ENCODE measurements at places on chromosomes 5 and 9. TPM values are rescaled to one million over a fixed set of nuclear protein-coding genes. Genes with fewer than 3 reads are reported as not detected.

- H3K27ac ChIP-seq = no peak overlapping the region
- no peak for DNase-seq
- H3K4me1 ChIP-seq = no peaks in the 10 kb centered on the region
- H3K27me3 ChIP-seq = no peaks in the 10 kb centered on the region
- no peak overlapping the region for H3K4me3 ChIP-seq
Measured at GRCh38 chr5:7010591-7010990, 297.4 kb downstream of the TENT4A start.

GRCh38 chr5:19369561-19369960 lies 618.4 kb downstream of the CDH18 start:
- no peaks in the 10 kb centered on the region for H3K36me3 ChIP-seq
- no peak overlapping the region for H3K4me3 ChIP-seq
- no peak overlapping the region for H3K27ac ChIP-seq
- DNase-seq = no peak
- no peaks in the 10 kb centered on the region for H3K4me1 ChIP-seq
- no peaks in the 10 kb centered on the region for H3K27me3 ChIP-seq

- no peaks in the 10 kb centered on the region for H3K27me3 ChIP-seq
- H3K27ac ChIP-seq = no peak overlapping the region
- no peaks in the 10 kb centered on the region for H3K4me1 ChIP-seq
- H3K4me3 ChIP-seq = no peak overlapping the region
- H3K36me3 ChIP-seq = no peaks in the 10 kb centered on the region
- DNase-seq = no peak
Measured at GRCh38 chr5:126816649-126817048, 39.7 kb downstream of the LMNB1 start.

Gene RAD1
- total RNA-seq = 30.9 TPM

- H3K27ac ChIP-seq = no peak overlapping the region
- no peaks in the 10 kb centered on the region for H3K27me3 ChIP-seq
- no peaks in the 10 kb centered on the region for H3K4me1 ChIP-seq
- no peak overlapping the region for H3K4me3 ChIP-seq
- no peak for DNase-seq
- no peaks in the 10 kb centered on the region for H3K36me3 ChIP-seq
Measured at GRCh38 chr9:71752352-71752751, 16.0 kb downstream of the CEMIP2 start.

Gene SLC1A1
- 14.1 TPM for total RNA-seq

DNA sequence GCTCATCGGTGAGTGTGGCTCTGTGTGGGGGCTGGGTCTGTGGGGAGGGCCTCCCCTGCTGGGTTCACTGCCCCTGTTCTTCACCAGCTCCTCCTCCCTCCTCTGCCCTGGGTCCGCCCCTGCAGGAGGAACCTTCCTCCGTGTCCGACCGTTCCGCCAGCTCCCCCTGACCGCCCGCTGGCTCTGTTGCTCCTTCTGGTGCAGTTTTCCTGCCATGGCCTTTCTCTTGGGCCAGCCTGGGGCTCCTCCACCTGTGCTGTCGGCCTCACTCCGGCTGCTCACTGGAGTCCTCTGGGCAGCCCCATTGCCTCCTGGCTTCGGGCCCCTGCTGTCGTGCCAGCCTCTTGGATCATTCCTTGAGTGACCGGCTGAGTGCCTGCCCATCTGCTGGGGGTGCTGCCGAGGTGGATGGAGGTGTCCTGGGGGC lies 12.3 kb downstream of the RNU6ATAC start:
- H3K27me3 ChIP-seq = no peaks in the 10 kb centered on the region
- no peaks in the 10 kb centered on the region for H3K4me1 ChIP-seq
- no peaks in the 10 kb centered on the region for H3K36me3 ChIP-seq
- no peak overlapping the region for H3K27ac ChIP-seq
- DNase-seq = no peak

- DNase-seq = no peak
- H3K4me3 ChIP-seq = no peak overlapping the region
- no peaks in the 10 kb centered on the region for H3K4me1 ChIP-seq
Measured at GRCh38 chr5:65858316-65858715, 68.1 kb upstream of the ERBIN start.

DNA sequence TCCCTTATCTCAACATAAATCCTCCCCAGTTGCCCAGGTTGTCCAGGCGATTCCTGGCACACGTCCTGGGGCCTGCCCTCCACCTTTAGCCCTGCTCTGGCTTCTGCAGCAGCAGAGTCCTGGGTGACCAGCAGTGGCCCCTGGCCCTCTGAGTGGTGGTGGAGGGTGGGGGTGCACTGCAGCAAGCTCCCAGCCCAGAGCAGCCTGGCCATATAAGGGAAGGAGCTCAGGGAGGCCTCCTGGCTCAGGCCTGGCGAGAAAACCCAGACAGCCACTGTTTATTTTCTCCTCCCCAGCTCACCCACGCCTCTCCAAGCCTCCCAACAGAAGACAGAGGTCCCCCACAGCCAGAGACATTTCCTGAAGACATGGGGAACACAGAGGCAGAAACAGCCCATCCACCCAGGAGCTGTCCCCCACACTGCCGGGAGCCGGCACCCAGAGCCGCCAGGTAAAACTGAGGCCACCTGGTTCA lies 44.7 kb upstream of the IL17B start:
- no peak overlapping the region for H3K4me3 ChIP-seq
- peak; percentile 60 for DNase-seq
- H3K4me1 ChIP-seq = peaks cover 18% of the 10 kb centered on the region
- no peaks in the 10 kb centered on the region for H3K36me3 ChIP-seq
- H3K27me3 ChIP-seq = no peaks in the 10 kb centered on the region
- H3K27ac ChIP-seq = peak overlapping the region; percentile 99

DNA sequence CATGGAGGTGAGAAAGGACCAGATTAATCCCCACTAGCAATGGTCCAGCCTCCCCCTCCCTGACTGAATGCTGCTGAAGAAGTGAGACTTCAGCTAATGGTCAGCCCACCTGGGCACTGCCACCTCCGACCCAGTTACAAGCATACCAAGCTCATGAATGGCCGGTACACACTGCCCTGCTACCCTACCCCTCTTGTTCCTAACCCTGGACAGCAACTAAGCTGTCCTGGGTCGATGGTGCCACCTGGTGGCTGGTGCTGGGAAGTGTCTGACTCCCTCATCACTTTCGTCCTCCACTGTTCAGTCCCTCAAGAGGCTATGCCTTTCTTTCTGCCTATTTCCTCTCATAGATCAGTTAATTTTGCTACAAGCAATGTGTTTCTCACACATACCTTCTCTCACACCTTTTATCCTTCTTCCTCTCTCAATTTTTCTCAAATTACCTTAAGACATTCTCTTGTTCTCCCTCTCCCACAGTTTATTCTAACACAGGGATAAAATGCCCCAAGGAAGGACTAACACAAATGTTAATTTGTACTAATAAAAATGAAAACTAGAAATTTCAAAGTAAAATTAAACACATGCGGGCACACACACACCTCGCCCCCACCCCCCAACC lies 42.4 kb downstream of the PAX5 start:
- no peaks in the 10 kb centered on the region for H3K4me1 ChIP-seq
- no peak overlapping the region for H3K4me3 ChIP-seq

Gene PCDHB7
- 8.0 TPM for total RNA-seq

- H3K4me1 ChIP-seq = no peaks in the 10 kb centered on the region
- H3K4me3 ChIP-seq = no peak overlapping the region
- H3K27ac ChIP-seq = no peak overlapping the region
- no peak for DNase-seq
- no peaks in the 10 kb centered on the region for H3K27me3 ChIP-seq
Measured at GRCh38 chr5:77498952-77499351, 6.8 kb upstream of the WDR41 start.

- H3K36me3 ChIP-seq = no peaks in the 10 kb centered on the region
- no peak overlapping the region for H3K27ac ChIP-seq
- no peaks in the 10 kb centered on the region for H3K4me1 ChIP-seq
- no peaks in the 10 kb centered on the region for H3K27me3 ChIP-seq
Measured at GRCh38 chr5:103587185-103587748, 24.7 kb upstream of the NUDT12 start.

- no peaks in the 10 kb centered on the region for H3K27me3 ChIP-seq
- H3K36me3 ChIP-seq = no peaks in the 10 kb centered on the region
- no peak overlapping the region for H3K4me3 ChIP-seq
Measured at GRCh38 chr9:110710420-110710819, 41.8 kb downstream of the MUSK start.

GRCh38 chr9:121013911-121014310 lies 36.2 kb downstream of the C5 start:
- H3K4me3 ChIP-seq = no peak overlapping the region
- no peaks in the 10 kb centered on the region for H3K36me3 ChIP-seq
- DNase-seq = no peak
- no peaks in the 10 kb centered on the region for H3K27me3 ChIP-seq
- H3K27ac ChIP-seq = no peak overlapping the region
- H3K4me1 ChIP-seq = no peaks in the 10 kb centered on the region

DNA sequence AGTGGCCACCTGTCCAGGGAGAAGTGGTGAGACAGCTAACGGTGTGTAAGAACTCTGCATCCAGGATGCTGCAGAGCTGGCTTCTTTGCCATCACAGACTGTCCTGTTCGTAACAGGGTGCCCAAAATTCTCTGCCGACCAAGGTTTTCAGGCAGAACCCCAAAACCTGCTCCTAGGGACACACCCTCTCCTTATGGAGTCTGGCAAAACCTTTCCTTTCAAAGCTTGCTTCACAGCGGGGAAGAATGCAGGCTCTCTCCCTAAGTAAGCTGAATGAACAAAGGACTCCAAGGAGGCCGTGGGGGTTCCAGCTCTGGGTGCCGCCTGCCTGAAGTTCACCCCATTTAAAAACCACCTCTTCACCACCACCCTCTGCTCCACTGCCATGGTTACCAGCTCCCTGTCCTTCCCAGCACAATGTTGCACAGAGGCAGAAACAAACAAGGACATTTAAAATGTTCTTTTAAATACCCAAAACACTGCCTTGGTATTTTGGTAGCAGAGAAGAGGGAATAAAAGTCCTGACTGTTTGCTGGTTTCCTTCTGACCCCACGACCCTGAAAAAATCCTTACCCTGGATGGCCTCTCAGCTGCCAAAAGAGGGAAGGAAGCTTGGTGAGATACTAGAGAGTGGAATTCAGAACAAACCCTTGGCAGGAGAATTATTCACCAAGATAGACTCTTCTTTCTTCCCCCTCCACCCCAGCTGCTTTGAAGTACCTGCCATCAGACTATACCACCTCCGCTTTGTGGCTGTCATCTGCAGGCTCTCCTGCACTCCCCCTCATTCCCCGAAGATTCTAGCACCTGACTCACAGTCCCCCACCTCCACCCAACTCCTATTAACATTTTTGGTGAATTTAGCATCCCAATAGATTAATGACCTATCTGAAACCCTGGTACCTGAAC lies 7.1 kb upstream of the KLF9 start:
- peaks cover 3% of the 10 kb centered on the region for H3K4me1 ChIP-seq
- H3K27me3 ChIP-seq = no peaks in the 10 kb centered on the region
- peak overlapping the region; percentile 100 for H3K27ac ChIP-seq
- H3K4me3 ChIP-seq = peak overlapping the region; percentile 43
- peak; percentile 48 for DNase-seq

- no peak for DNase-seq
- no peaks in the 10 kb centered on the region for H3K27me3 ChIP-seq
- H3K4me3 ChIP-seq = no peak overlapping the region
- H3K4me1 ChIP-seq = no peaks in the 10 kb centered on the region
Measured at GRCh38 chr5:25418319-25418859, 773.6 kb upstream of the CDH10 start.

- H3K36me3 ChIP-seq = no peaks in the 10 kb centered on the region
- no peak for DNase-seq
- no peaks in the 10 kb centered on the region for H3K27me3 ChIP-seq
- no peak overlapping the region for H3K4me3 ChIP-seq
Measured at GRCh38 chr5:54002779-54003178, 307.6 kb downstream of the ARL15 start.

- H3K36me3 ChIP-seq = no peaks in the 10 kb centered on the region
- no peaks in the 10 kb centered on the region for H3K4me1 ChIP-seq
Measured at GRCh38 chr9:95605101-95605500, 88.3 kb upstream of the PTCH1 start.

- H3K4me1 ChIP-seq = no peaks in the 10 kb centered on the region
- no peak overlapping the region for H3K4me3 ChIP-seq
Measured at GRCh38 chr9:3569529-3569928, 43.7 kb upstream of the RFX3 start.

- no peak for DNase-seq
- H3K27me3 ChIP-seq = no peaks in the 10 kb centered on the region
- no peaks in the 10 kb centered on the region for H3K4me1 ChIP-seq
- no peak overlapping the region for H3K4me3 ChIP-seq
- no peak overlapping the region for H3K27ac ChIP-seq
- H3K36me3 ChIP-seq = no peaks in the 10 kb centered on the region
Measured at GRCh38 chr9:1871626-1872419, 143.3 kb upstream of the SMARCA2 start.

GRCh38 chr9:136609838-136610311 lies 52.8 kb upstream of the EGFL7 start:
- no peak overlapping the region for H3K27ac ChIP-seq
- H3K4me3 ChIP-seq = no peak overlapping the region
- no peaks in the 10 kb centered on the region for H3K27me3 ChIP-seq
- no peaks in the 10 kb centered on the region for H3K4me1 ChIP-seq
- H3K36me3 ChIP-seq = no peaks in the 10 kb centered on the region
- DNase-seq = no peak

DNA sequence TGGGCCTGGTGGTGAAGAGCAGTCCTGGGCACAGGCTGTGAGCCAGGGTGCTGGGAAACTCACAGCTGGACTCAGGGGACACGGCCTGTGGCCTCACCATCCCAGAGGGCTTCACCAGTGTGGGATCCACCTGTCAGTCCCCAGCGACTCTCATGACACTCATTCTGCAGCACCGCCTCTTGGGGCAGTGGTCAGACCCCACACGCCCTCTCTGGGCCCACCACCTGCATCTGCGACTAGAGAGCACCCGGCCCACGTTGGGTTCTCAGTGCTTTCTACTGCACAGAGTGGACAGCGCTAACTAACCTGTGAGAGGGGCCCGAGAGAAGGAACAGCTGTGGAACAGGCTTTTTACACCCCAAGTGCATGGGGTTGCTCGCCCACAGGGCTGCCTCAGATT lies 45.8 kb upstream of the GARNL3 start:
- no peaks in the 10 kb centered on the region for H3K4me1 ChIP-seq
- no peak overlapping the region for H3K4me3 ChIP-seq
- H3K36me3 ChIP-seq = no peaks in the 10 kb centered on the region

DNA sequence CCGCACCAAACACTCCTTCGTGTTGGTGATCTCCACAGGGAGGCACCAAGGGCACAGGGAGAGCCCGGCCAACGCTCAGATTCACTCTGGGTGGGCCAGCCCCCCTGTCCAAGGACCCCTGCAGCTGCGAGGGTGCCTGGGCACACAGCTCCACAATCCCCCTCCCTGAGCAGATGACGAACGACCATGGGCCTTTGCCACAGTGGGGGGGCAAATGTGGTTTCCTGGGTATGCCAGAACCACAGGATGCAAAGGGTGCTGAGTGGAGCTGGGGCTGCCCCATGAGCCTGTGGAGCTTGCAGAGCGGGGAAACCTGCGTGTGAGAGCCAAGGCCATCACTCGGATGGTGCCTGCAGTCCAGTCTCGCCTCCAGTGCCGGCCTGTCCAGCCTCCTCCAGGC lies 31.0 kb downstream of the LPCAT1 start:
- no peak overlapping the region for H3K4me3 ChIP-seq
- no peaks in the 10 kb centered on the region for H3K27me3 ChIP-seq
- H3K4me1 ChIP-seq = no peaks in the 10 kb centered on the region
- no peak overlapping the region for H3K27ac ChIP-seq
- DNase-seq = no peak

- H3K4me3 ChIP-seq = no peak overlapping the region
- H3K4me1 ChIP-seq = no peaks in the 10 kb centered on the region
- no peaks in the 10 kb centered on the region for H3K27me3 ChIP-seq
- no peak overlapping the region for H3K27ac ChIP-seq
Measured at GRCh38 chr9:37324691-37325490, 97.6 kb upstream of the GRHPR start.

All from uterus (tissue), 4 donors.